ENCODE measurements at places on chromosomes 2 and 18. TPM values are rescaled to one million over a fixed set of nuclear protein-coding genes. Genes with fewer than 3 reads are reported as not detected.

- no peak overlapping the region for H3K4me3 ChIP-seq
- DNase-seq, result no peak
- no peak overlapping the region for H3K27ac ChIP-seq
- H3K36me3 ChIP-seq, result no peaks in the 10 kb centered on the region
- no peaks in the 10 kb centered on the region for H3K4me1 ChIP-seq
These were observed 61.0 kb downstream of the ZAP70 start for GRCh38 chr2:97774425-97774824.

The REG1A gene
- total RNA-seq, result 4.3 TPM

The RPRM gene
- total RNA-seq, result not detected

The UGT1A4 gene
- total RNA-seq, result not detected

DNA sequence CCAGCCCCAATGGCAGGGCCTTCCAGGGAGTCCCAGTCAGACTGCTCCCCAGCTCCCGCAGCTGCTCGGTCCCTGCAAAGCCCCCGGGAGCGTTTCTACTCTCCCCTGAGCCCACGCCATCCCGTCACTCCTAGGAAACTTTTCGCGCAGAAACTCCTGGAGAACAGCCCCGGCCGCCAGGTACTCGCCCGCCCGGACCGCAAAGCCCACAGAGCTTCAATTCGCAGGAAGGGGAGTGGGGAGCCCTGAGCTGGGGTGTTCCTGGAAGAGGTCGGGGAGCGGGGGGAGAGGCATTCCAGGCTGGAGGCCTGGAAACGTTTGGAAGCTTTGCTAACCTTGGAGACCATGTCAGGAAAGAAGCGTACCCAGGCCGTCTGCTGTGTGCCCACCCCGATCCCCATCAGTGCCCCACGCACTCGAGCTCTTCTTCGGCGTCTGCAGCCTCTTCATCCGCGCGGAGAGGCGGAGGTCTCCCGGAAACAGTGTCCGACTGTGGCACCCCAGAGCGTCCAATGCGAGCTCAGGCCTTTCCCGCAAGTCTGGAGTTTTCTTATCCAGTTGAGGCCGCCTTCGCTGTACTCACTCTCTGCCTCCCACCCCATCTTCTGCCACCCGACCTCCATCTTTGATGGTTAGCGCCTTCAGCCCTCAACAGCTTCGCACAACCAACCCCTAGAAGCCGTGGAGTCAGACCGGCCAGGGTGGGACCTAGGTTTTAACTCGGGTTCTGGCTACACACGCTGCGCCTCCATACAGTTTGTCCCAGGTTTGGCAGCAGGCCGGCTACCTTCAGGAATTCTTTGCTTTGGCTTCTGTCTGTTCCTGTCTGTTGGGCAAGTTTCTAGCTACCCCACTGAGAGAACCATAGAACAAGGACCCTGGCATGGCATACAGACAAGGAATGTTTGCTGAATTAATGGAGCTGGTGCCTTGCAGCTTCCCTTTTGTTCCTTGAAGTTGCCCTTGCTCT lies 3.7 kb downstream of the PCGF1 start:
- H3K27ac ChIP-seq, result peak overlapping the region; percentile 98
- no peak for DNase-seq
- peak overlapping the region; percentile 94 for H3K4me3 ChIP-seq
- H3K4me1 ChIP-seq, result peaks cover 53% of the 10 kb centered on the region

DNA sequence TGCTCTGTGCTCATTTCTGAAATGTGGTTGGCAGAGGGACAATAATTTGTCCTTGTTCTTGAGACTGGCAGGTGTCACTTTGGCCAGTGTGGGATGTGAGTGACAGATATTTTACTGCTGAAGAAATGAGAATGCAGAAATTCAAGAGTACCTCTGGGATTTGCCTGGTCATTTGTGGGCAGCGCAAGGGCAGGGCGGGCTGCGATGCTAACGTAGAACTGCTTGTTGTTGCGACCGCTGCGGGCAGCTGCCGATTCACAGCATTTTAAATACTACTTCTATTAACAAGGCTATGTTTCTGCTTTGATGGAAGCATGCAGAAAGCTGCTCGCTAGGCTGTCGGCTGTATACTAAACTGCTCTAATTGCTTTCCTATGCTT lies 268.6 kb downstream of the FIGN start:
- H3K27me3 ChIP-seq, result no peaks in the 10 kb centered on the region
- H3K27ac ChIP-seq, result peak overlapping the region; percentile 23
- DNase-seq, result no peak
- no peak overlapping the region for H3K4me3 ChIP-seq
- 0 out of 2 replicates have a peak, but pooled peaks cover 8% of the 10 kb centered on the region for H3K4me1 ChIP-seq

The IHH gene
- total RNA-seq, result 0.23 TPM

The NT5C1B gene
- total RNA-seq, result not detected

GRCh38 chr18:74360852-74361655 lies 45.4 kb downstream of the C18orf63 start:
- no peak overlapping the region for H3K27ac ChIP-seq
- no peak overlapping the region for H3K4me3 ChIP-seq
- DNase-seq, result no peak
- H3K36me3 ChIP-seq, result no peaks in the 10 kb centered on the region

- H3K27ac ChIP-seq, result no peak overlapping the region
- H3K36me3 ChIP-seq, result no peaks in the 10 kb centered on the region
- no peaks in the 10 kb centered on the region for H3K27me3 ChIP-seq
- DNase-seq, result no peak
These were observed 195.7 kb upstream of the GALNT5 start for GRCh38 chr2:157061799-157062198.

DNA sequence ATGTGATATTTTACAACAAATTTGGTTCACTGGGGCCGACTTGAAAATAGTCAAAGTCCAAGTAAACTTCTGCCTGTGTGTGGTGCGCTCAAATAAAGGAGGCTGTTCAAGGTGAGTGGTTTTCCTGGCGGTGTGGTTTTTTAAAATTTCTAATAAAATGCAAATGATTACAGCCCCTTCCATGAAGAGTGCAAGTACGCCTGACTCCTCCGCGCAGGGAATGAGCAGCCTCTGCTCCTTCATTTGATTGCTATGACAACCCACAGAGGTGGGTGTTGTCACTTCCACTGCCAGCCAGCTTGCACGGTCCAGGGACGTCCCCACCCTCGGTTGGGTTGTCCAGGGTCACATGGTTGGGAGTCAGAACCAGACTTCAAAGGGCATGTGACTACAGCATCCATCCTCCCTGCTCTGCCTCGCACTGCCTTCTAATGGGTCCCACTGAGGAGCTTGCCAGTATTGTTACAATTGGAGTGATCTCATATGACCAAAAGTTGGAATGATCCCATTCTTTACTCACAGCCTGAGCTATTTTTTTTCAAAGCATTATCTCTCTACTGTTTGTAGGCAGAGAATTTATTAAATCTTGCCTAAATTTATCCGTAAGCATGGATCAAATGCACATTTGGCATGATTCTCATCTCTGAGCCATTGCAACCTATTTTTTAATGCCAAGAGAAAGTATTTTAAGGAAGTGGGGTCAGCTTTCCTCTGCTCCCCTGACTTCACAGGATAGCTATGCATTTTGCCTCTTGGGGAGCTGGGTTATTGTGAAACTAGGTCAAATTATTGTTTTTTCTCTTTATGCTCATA lies 121.3 kb downstream of the AGAP1 start:
- no peaks in the 10 kb centered on the region for H3K36me3 ChIP-seq
- H3K4me1 ChIP-seq, result peaks cover 6% of the 10 kb centered on the region
- DNase-seq, result no peak

The SP3 gene
- total RNA-seq, result 80.2 TPM

- no peak overlapping the region for H3K4me3 ChIP-seq
- no peaks in the 10 kb centered on the region for H3K36me3 ChIP-seq
- H3K27ac ChIP-seq, result no peak overlapping the region
These were observed 582.9 kb upstream of the PIK3C3 start for GRCh38 chr18:41372046-41372665.

DNA sequence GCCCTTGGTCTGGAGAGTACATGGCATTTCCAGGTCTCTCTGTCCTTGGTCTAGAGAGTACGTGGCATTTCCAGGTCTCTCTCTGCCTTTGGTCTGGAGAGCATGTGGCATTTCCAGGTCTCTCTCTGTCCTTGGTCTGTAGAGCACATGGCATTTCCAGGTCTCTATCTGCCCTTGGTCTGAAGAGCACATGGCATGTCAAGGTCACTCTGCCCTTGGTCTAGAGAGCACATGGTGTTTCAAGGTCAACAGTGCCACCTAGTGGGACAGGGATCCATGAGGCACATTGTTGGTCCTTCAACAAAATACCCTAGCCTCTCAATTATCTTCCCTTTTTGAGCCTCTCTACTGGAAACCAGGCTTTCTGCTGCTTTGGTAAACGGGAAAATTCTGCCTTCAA lies 250.2 kb downstream of the OTX1 start:
- H3K27me3 ChIP-seq, result no peaks in the 10 kb centered on the region
- no peak overlapping the region for H3K4me3 ChIP-seq
- no peaks in the 10 kb centered on the region for H3K4me1 ChIP-seq
- no peak overlapping the region for H3K27ac ChIP-seq
- H3K36me3 ChIP-seq, result no peaks in the 10 kb centered on the region

The GKN2 gene
- not detected for total RNA-seq

The HOXD1 gene
- total RNA-seq, result 0.18 TPM

DNA sequence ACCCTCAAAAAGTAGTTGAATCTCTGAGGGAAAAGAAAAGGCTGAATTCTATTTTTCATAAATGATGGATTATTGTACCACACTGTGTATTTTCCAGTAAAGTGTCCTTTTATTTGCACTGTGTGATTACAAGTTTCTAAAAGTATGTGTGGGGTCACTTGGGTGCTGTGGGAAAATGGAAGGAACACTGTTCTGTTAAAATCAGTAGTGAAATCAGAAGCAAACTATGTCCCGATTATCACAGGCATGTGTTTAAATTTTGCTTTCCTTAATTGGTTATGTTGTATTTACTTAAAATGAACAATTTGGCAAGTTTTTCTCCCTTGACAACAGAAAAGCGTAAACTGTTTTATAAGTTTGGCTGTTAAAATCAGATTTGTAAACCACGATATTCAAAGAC lies 353.1 kb downstream of the ARHGAP15 start:
- H3K4me1 ChIP-seq, result no peaks in the 10 kb centered on the region
- H3K4me3 ChIP-seq, result no peak overlapping the region
- H3K27ac ChIP-seq, result no peak overlapping the region

The HS6ST1 gene
- total RNA-seq, result 22.0 TPM

DNA sequence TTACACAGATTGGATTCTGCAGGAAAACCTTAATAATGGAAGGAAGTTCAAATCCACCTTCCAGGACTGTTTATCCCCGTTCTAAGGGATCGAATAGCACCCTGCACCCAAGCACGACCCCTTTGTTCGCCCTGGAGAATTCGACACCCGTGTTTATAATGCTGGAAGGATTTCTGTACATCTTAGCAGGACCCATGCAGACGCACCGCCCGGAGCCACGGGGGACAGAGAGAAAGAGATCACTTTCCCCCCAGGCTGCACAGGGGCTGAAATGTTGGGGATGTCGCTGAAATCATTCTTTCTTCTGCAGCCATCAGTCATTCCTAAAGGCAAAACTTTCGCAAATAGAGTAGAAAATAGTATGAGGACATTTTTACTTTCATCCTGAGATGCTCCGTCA lies 238.7 kb upstream of the SALL3 start:
- H3K4me1 ChIP-seq, result no peaks in the 10 kb centered on the region
- DNase-seq, result no peak
- H3K4me3 ChIP-seq, result no peak overlapping the region
- H3K27ac ChIP-seq, result no peak overlapping the region

The EDAR gene
- not detected for total RNA-seq

- no peaks in the 10 kb centered on the region for H3K36me3 ChIP-seq
- H3K27me3 ChIP-seq, result peaks cover 9% of the 10 kb centered on the region
- no peak for DNase-seq
- H3K4me1 ChIP-seq, result no peaks in the 10 kb centered on the region
These were observed 134.0 kb downstream of the GALNT14 start for GRCh38 chr2:31004257-31004656.

- no peak for DNase-seq
- no peak overlapping the region for H3K4me3 ChIP-seq
- no peaks in the 10 kb centered on the region for H3K4me1 ChIP-seq
- H3K36me3 ChIP-seq, result no peaks in the 10 kb centered on the region
These were observed 607.5 kb upstream of the REG3G start for GRCh38 chr2:78418021-78418420.

DNA sequence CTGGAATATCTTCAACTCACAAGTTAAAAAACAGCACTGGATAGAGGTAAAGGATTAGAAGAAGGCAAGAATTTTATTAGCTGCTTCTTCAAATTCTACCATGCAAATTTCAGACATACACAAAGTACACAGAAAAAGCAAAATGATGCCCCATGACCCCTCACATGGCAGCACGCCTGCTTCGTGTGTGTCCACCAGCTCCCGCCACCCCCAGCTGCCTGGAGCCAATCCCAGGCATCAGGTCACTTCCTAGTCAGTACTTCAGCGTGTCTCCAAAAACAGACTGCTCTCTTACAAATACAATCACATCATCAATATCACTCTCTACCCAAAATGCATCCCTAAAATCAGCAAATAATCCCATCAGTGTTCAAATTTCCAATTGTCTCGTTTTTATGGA lies 35.8 kb downstream of the IMPA2 start:
- no peak overlapping the region for H3K4me3 ChIP-seq
- no peaks in the 10 kb centered on the region for H3K27me3 ChIP-seq
- no peaks in the 10 kb centered on the region for H3K4me1 ChIP-seq
- H3K36me3 ChIP-seq, result no peaks in the 10 kb centered on the region
- no peak for DNase-seq
- H3K27ac ChIP-seq, result no peak overlapping the region

- DNase-seq, result no peak
- H3K4me1 ChIP-seq, result no peaks in the 10 kb centered on the region
- H3K27ac ChIP-seq, result no peak overlapping the region
- H3K27me3 ChIP-seq, result no peaks in the 10 kb centered on the region
These were observed 201.7 kb downstream of the PTH2R start for GRCh38 chr2:208608122-208608835.

The DSG2 gene
- total RNA-seq, result 12.1 TPM

GRCh38 chr18:42850174-42851083 lies 265.1 kb downstream of the RIT2 start:
- no peak for DNase-seq
- no peak overlapping the region for H3K4me3 ChIP-seq
- no peaks in the 10 kb centered on the region for H3K36me3 ChIP-seq
- no peaks in the 10 kb centered on the region for H3K27me3 ChIP-seq

- no peaks in the 10 kb centered on the region for H3K27me3 ChIP-seq
- no peak overlapping the region for H3K4me3 ChIP-seq
- no peak overlapping the region for H3K27ac ChIP-seq
These were observed 45.8 kb upstream of the RBM44 start for GRCh38 chr2:237752761-237753165.

GRCh38 chr18:48002933-48003365 lies 72.5 kb upstream of the SMAD2 start:
- no peaks in the 10 kb centered on the region for H3K27me3 ChIP-seq
- H3K4me1 ChIP-seq, result peaks cover 9% of the 10 kb centered on the region
- DNase-seq, result peak; percentile 72

The ALPI gene
- total RNA-seq, result not detected

DNA sequence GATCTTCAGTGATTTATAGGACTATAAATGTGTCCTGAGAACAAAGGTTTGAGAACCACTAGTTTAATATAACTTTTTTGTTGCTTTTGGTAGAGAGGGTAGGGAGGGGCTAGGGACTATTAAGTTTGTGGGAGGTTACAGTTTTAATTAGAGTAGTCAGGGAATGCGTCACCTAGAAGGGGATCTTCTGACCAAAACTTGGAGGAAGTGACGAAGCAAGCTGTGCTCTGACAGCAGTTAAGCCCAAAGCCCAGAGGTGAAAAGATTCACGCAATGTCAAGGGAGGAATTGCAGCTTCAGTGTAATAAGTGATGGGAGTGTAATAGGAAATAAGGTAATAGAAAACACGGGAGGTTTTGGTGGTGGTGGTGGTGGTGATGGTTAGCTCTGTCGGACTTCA lies 8.1 kb downstream of the TDRD15 start:
- no peak overlapping the region for H3K4me3 ChIP-seq
- H3K36me3 ChIP-seq, result no peaks in the 10 kb centered on the region
- H3K27ac ChIP-seq, result no peak overlapping the region
- DNase-seq, result no peak
- no peaks in the 10 kb centered on the region for H3K4me1 ChIP-seq
- no peaks in the 10 kb centered on the region for H3K27me3 ChIP-seq
